NCI-H1436 (cell line): ENCODE measurements at places on chromosomes 13 and 19.

DNA sequence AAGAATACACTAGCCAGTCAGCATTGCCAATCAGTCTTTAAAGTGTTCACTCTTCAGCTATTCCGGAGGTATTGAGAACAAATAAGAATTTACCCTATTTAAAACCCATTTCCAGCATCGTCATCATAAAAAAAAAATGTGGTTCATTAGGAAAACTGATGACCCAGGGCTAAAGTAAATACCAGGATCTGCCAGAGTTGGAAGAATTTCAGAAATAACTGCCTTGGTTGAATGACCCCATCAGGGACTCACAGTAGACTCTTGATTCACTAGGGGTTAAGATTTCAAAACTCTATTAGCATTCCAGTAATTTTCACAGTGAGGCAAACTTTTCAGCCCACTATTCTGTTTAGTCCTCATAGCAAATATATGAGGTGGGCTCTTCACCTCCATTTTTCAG is 377.0 kb downstream of the ITGBL1 start:
- DNase-seq = no peak

DNA sequence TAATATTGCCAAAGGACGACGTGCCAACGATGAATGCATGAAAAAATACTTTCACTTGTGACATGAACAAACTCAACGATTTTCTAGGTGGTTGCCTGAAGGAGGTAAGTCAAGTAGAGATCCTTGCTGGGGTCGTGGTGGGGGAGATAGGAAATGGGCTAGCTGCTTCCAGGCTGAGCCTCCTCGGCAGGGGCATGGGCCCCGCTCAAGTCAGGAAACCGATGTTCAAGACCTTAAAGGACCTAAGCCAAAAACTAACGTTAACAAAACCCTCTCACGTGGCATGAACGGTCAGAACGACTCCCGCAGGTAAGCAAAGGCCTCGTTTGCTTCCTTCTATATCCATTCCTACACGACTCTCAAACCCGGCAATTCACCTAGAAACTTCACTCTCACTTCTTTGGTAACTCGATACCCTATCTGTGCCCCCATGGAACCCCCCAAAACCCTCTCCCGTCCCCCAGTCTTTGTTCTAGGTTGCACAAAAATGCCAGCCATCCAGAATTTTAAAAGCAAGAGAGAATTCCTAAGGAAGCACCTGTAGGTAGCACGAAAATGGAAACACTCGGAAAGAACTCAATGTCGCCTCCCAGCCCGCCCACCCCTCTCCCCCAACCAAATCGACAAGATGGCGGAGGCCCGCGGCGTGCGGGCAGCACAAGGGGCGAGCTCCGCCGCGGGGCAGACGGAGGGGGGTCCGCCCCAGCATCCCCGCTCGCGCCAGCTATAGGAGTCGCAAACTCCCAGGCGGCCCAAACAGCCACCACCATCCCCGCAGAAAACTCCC is 13.6 kb downstream of the ACP4 start:
- DNase-seq = no peak

GRCh38 chr13:67229481-67230403 is at the start of gene PCDH9:
Gene PCDH9 (minus strand): TSS chr13:67230336. CDS start chr13:67228440, 1,896 bp downstream.
- no peak for DNase-seq

DNA sequence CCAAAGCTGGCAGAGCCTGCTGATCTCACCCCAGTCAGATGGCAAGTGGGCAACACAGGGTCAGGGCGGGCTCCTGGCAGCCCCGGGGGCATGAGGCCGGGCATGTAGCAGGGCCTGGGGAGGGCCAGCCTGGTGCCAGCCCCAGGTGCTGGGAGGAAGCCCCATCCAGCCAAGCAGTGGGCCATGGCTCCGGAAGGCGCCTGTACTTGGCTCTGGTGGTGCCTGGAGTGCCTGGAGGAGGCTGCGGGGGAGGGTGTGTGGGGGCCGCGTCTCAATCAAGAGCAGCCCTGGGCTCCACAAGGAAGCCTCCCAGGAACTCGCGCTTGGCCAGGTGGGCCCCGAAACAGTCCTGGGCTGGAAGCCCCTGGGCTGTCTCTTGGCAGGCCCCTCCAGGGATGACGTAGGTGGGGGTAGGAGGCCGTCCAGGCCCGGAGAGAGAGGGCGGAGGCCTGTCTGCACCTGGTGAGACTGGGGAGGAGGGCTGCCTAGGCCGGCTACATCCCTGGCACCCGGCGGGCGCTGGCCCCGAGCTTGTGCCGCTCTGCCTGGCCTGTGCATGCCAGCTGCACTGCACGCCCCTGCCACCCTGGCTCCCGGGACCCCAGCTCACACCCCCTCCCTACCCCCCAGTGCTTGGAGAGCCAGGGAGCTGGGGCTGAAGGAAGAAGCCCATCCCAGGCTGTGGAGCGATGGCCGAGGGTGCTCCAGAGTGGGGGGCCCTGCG is 45.9 kb downstream of the COMP start:
- no peak for DNase-seq

DNA sequence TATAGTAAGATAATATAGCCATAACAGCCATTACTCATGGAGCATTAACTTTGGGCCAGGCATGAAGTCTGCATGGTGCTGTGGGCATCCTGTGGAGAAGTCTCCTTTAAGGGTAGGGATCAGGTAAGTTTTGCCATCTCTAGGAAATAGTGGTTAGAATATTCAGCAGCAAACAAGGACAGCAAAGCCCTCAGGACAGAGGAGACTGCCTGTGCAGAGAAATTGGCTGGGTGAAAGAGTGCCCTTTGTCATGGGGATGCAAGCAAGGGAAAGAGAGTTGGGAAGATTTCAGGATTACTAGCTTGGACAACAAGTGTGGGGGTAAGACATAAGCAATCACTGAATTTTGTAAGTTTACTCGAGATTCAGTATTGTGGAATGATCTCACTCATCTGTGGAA is 15.7 kb upstream of the OBI1 start:
- DNase-seq = no peak

GRCh38 chr13:71338070-71338469 is 528.9 kb downstream of the DACH1 start:
- no peak for DNase-seq

GRCh38 chr13:109630271-109630670 is 156.1 kb downstream of the IRS2 start:
- no peak for DNase-seq

DNA sequence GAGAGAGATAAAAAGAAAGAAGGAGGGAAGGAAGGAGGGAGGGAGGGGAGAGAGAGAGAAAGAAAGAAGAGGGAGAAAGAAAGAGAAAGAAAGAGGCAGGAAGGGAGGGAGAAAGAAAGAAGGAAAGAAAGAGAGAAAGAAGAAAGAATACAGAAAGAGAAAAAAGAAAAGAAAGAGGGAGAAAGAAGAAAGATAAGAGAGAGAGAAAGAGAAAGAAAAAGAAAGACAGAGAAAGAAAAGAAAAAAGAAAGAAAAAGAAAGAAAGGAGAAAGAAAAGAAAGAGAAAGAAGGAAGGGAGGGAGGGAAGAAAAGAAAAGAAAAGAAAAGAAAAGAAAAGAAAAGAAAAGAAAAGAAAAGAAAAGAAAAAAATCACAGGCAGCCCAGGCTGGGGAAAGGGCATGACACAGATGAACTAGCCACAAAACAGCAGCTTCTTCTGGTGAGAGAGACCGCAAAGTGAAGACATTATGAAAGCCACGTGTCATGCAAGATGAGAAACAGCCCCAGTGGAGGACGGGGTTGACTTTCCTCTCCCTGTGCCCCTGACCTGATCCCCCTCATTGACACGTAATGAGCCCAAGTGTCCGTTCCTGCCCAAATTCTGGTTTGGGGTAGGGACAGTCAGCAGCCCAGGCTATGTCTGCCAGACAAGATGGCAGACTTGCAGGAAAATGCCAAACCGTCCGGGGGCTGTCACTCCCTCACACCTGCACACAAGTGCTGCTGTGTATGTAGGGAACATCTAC is 102.1 kb downstream of the INSR start:
- no peak for DNase-seq

GRCh38 chr19:30319876-30320275 is 52.3 kb upstream of the ZNF536 start:
- no peak for DNase-seq

DNA sequence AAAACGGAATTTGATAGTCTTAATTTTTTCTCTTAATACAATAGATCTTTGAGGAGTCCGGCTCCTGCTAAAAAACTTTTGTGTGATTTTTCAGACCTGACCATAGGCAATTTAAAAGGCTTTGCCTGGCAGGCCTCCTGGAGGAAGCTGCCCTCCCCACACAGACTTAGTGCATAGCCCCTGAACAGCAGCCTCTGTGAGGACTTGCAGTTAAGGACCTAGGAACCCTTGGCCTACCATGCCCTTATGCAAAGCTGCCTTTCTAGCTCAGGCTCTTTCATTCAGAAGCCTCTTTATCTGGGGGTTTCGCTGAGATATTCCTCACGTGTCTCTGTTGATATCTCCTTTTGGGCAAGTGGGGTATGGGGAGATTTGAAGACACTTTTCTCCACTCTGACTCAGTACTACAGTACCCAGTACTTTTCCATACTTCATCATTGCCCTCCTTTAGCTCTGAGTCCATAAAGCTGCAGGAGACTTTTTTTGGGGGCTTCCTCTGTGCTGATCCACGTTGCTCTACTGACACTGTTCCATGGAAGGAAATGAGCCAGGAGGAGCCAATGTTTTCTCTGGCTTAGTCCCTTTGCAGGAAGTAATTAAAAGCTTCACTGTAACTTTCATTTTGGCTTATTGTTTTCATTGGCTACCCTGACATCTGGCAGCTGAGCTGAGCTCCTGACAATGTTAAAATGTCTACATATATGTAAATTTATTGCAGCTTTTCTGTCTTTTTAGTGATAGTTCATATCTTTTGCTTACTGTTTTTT is 283.1 kb downstream of the TDRD3 start:
- DNase-seq = no peak

GRCh38 chr19:10206226-10206885 is 11.6 kb upstream of the DNMT1 start:
- no peak for DNase-seq

GRCh38 chr13:35765366-35765765 is 288.9 kb upstream of the MAB21L1 start:
- no peak for DNase-seq

DNA sequence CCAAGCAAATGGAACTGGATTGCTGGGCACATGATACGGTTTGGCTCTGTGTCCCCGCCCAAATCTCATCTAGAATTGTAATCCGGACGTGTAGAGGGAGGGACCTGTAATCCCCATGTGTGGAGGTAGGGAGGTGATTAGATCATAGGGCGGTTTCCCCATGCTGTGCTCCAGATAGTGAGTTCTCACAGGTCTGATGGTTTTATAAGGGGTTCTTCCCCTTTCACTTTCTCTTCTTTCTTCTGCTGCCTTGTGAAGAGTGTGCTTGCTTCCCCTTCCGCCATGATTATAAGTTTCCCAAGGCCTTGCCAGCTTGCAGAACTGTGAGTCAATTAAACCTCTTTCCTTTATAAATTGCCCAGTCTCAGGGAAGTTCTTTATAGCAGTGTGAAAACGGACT is 32.6 kb upstream of the MTIF3 start:
- DNase-seq = no peak

DNA sequence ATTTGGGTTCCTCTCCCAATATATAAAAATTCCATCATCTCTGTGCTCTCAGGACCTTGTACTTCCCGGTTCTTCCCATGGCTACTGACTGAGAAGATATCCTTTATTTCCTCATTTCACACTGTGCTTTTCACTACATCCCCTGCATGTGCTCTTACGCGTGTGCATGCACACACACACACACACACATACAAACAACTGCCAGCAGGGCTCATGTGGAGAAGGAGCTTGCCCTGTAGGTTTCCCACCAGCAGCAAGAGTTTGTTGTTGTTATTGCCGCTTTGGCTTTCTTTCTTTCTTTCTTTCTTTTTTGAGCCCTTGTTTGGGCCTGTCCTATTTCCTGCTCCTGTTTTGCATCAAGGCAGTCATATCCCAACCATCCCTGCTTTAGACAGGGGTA is 43.6 kb downstream of the TEX26 start:
- DNase-seq = no peak

DNA sequence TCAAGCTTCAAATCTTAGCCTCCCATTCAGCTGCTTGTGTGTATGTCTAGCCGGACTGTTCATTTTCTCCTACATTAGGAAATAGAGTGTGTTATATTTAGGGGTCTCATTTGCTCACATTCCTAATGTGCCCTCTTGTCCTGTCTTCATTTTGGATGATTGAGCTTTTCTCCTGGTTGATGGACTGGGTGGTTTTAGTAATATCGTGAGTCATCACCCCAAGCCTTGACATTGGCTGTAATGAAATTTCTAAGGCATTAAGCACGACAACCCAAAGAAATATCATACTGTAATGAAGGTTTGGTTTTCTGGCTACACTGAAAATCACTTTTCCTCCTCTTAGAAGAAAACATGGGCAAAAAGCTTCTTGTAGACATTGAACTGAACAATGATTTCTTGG is 110.7 kb upstream of the WASF3 start:
- no peak for DNase-seq

GRCh38 chr13:98775844-98776598 is 23.5 kb upstream of the SLC15A1 start:
- no peak for DNase-seq

- no peak for DNase-seq
Measured at GRCh38 chr19:13978351-13979243, 26.3 kb downstream of the DCAF15 start.

DNA sequence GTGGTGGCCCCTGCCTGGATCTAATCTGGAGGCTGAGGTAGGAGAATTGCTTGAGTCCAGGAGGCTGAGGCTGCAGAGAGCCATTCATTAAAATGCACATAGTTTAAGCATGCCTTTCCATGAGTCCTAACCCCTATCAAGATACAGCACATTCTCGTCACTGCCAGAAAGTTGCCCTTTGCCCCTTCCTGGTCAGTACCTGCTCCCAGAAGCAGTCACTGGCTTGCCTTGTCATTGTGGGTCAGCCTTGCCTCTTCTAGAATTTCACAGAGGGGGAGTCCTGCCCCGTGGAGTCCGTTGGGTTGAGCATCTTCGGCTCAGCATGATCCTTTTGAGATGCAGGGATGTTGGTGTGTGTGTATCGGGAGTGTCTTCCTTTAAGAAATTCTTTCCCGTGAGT is 10.8 kb downstream of the BICRA start:
- no peak for DNase-seq

GRCh38 chr19:19687090-19687489 is 18.5 kb downstream of the ZNF101 start:
- DNase-seq = no peak
